ENCODE measurements at places on chromosomes 7 and 10.

DNA sequence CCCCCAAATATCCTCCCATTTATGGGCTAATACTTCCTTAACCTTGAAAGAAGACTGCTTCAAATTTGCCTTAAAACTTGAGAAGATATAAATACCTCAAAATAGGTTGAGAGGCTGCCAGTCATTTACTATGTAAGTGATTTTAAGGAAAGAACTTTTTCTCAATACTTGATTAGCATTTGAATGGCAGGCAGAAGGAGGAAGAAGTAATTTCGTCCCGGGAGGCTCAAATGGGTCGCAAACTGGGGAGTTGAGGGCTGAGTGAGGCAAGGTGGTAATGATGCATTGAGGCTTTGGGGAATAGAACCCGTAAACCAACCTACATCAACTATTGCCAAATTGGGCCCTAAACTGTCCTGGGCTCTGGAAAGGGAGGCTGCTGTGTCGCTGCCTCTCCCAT is 11.1 kb downstream of the CAMK1D start:
- DNase-seq, result no peak

- peak; percentile 89 for DNase-seq
These were observed 77.4 kb downstream of the PON1 start for GRCh38 chr7:95246831-95247370.

DNA sequence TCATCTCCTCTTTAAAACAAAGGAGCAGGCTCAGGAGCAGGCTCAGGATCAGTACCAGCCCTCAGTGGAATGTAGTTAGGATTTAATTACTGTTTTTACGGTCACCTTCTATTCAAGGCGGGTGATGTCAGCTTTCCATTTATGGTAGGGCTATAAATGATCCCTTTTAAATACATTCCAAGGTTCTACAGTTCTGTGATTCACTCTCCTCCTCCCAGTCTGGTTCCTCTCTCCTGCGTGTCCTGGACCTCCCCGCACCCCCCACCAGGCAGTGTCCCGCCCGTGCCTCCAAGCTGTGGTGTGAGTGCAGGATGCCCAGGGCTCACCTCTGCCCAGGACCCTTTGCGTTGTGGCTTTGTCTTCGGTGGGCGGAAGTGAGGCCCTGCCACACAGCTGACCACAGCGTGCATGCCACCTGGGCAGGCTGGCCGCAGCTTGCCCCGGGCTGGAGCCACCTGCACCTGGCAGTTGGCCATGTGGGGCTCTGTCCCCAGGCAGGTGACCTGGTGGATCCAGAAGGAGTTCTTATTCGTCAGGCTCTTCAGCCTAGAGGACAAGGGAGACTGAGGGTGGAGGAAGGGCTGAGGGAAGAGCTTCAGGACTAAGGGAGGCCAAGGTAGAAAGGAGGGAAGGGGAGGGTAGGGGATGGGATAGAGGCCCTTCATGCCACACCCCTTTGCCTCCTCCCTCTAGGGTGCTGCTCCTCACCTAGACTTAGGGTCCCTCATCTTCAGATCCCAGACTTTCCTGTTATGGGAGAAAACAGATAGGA is 9.1 kb downstream of the LOXL4 start:
- no peak for DNase-seq

DNA sequence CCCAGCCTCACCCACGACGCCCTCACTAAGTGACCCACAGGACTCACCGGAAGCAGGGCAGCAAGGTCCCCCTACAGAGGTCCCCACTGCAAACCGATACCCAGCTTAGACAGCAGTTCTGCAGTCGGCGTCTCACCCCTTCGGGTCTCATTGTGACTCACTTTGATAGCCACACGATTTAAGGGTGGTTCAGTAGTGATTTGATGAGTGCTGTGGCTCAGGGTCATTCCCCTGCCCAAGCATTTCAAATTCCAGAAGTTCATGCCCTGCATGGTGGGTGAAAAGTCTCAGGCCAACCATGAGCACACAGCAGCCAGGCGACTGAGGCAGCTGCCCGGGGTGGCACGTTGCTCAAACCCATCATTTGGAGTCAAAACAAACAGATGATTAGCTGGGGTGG is 93.2 kb downstream of the EGFR start:
- no peak for DNase-seq

Measured in NCI-H1417 (cell line).